Activated B cell treated with CpG ODN at 0.5 μM for 24 hours (primary cell): ENCODE measurements at places on chromosomes 7 and 10. TPM values are rescaled to one million over a fixed set of nuclear protein-coding genes. Genes with fewer than 3 reads are reported as not detected.

The CCDC126 gene
- 13.7 and 15.7 TPM in 2 replicates for total RNA-seq

The VWA2 gene
- total RNA-seq: not detected in 2 replicates

The SEC61G gene
- total RNA-seq: 57.3 and 65.8 TPM in 2 replicates

The AGAP9 gene
- 6.1 and 7.7 TPM in 2 replicates for total RNA-seq

The GPR141 gene
- not detected in 2 replicates for total RNA-seq

The GPR85 gene
- total RNA-seq: not detected in 2 replicates

The ANXA8 gene
- total RNA-seq: not detected in 2 replicates

The FBXO24 gene
- total RNA-seq: 0.29 and 1.9 TPM in 2 replicates

The GIMAP7 gene
- 0.39 TPM in 1 of 2 replicates, not detected in the other for total RNA-seq

The ELOVL3 gene
- total RNA-seq: not detected in 2 replicates

The GNGT1 gene
- not detected in 2 replicates for total RNA-seq

The FBXL13 gene
- total RNA-seq: 2.9 and 3.4 TPM in 2 replicates

The PTPRZ1 gene
- total RNA-seq: not detected in 2 replicates

The ASIC3 gene
- total RNA-seq: 1.2 TPM in 2 replicates

The TMEM196 gene
- not detected in 2 replicates for total RNA-seq

The FRMPD2 gene
- total RNA-seq: not detected in 2 replicates

The HHEX gene
- 50.3 and 55.1 TPM in 2 replicates for total RNA-seq

The CYP17A1 gene
- total RNA-seq: not detected in 2 replicates

The CLDN3 gene
- not detected in 2 replicates for total RNA-seq

The CALML5 gene
- not detected in 2 replicates for total RNA-seq

The KNDC1 gene
- total RNA-seq: 0.09 TPM in 1 of 2 replicates, not detected in the other

The ZNF727 gene
- total RNA-seq: 0.53 and 0.95 TPM in 2 replicates

The AHR gene
- total RNA-seq: 21.4 and 24.4 TPM in 2 replicates

The SORBS1 gene
- 0.37 and 0.42 TPM in 2 replicates for total RNA-seq

The TMEM270 gene
- not detected in 2 replicates for total RNA-seq

The SPDYE5 gene
- total RNA-seq: 0.20 TPM in 1 of 2 replicates, not detected in the other
